ENCODE measurements at places on chromosomes 4 and X.
A peak's percentile ranks its signal among the peaks of the same experiment; 100 is the strongest.

- peak; percentile 30 for DNase-seq
These were observed 11.3 kb upstream of the DRP2 start for GRCh38 chrX:101208152-101208905.

DNA sequence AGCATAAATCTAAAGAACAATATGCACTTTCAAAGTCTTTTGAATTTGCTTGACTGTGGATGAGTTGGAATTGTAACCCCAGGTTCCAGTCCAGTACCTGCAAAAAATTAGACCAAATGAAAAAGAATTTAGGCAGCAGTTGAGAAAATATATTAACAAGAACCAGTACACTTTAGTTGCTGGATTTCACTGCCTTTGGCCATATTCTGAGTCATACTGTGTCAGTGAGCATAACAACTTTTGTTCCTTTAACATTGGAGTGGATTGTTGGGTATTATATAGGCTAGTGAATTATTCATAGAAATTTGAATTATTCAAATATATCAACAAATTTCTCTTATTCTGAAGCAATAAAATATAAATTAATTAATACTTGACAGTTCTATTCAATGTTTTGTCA is 101.5 kb upstream of the SMAD1 start:
- no peak for DNase-seq

DNA sequence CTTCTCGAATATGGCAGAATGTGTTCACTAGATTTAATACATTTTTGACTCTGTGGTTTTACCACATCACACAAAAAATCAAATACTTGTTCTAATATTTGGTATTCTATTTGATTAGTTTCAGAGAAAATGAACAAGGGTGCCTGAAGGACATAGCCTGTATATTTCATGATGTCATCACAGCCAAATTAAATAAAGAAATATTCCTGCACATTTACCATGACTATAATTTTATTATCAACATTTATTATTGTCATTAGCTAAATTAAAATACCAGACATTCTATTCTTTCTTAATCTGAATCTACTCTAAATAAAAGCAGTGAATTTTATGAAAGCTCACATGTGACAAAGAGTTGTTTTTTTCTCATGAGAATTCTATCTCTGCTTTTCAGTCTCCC is 980.5 kb downstream of the PCDH18 start:
- no peak for DNase-seq

DNA sequence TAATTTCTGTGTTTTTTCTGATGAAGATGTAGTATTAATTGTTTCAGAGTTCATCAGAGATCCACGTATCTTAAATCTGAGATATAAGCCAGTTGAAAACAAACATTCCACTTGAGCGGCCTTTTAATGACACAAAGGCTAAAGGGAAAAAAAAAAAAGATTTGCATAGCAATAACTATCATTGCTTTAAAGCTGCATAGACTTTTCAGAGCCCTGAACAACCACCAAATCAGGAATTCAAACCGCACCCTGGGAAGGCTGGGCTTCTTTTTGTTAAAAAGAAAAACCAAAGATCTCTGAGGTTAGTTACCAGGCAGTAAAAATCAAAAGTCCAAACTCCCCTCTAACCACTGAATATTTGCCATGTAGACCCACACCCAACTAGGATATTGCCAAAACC is 206.0 kb downstream of the HHIP start:
- no peak for DNase-seq

- DNase-seq, result no peak
These were observed 760.2 kb upstream of the AGA start for GRCh38 chr4:178202422-178202821.

DNA sequence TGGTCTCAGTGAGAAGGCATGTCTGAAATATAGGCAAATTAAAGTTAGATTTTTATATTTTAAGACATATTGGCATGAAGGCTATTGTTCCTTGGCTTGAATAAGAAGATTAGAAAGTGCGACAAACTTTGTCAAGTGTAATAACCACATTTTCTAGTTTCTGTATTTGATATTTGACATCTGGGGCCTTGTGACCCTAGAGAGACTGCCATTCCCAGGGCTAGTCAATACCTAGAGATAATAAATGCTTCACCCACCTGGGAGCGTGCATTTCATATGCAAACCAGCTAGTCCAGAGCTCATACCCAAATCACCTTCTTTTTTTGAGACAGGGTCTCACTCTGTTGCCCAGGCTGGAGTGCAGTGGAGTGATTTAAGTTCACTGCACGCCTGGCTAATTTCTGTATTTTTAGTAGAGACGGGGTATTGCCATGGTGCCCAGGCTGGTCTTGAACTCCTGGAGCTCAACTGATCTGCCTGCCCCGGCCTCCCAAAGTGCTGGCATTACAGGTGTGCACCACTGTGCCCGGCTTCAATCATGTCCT is 62.6 kb downstream of the COQ2 start:
- DNase-seq, result no peak

DNA sequence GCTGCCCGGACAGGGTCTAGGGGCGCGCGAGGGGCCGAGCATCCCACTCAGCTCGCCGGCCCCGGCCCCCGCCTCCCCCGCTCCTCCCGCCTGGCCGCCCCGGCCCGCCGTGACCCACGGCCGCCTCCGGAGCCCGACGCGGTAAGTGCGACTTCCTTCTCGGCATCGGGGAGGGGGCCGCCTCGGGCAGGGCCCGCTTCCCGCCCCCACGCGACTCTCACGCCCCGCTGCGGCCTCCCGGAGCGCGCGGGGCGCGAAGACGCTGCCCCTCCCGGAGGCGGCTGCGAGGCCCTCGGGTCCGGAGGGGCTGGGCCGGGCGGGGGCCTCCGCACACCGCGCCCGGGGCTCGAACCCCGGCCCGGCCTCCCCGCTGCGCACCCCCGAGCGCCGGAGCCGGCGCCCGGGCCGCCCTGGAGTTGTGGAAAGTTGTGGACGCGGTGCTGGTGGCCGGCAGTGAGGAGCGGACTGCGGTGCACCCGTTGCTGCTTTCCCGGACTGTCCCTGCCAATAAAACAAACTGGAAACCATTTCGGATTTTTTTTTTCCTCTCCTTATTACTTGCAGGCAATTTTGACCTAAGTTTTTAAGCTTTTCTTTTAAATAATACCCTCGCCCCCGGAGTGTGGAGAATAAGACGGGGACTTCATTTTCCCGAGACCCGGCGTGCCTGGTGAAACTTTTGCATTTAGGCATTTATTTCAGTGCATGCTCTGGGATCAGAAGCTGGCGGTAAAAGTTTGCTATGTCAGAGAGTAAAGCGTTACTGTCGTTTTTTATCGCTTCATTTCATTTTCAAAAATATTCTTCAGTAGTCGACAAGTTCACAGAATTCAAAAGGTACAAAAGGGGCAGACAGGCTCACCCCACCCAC is 13.0 kb upstream of the TMEM156 start:
- DNase-seq, result no peak

GRCh38 chr4:142366769-142367181 is 479.3 kb downstream of the INPP4B start:
- DNase-seq, result no peak

GRCh38 chrX:52261463-52262194 is 76.9 kb downstream of the MAGED4 start:
- peak; percentile 73 for DNase-seq

GRCh38 chr4:119041951-119042560 is 93.6 kb upstream of the MYOZ2 start:
- peak; percentile 47 for DNase-seq

GRCh38 chrX:50456712-50457484 is 13.7 kb downstream of the DGKK start:
- DNase-seq, result no peak
